Activated T-helper 17 cell treated with anti-CD3 and anti-CD28 coated beads, Interleukin-2, amount 50 U/mL, for 72 hours (primary cell): ENCODE measurements at places on chromosomes 7 and 10. TPM values are rescaled to one million over a fixed set of nuclear protein-coding genes. Genes with fewer than 3 reads are reported as not detected.

The NCF1 gene
- total RNA-seq, result 2.2 TPM

The CWF19L1 gene
- total RNA-seq, result 34.0 TPM

- peak; percentile 72 for ATAC-seq
- H3K4me3 ChIP-seq, result peak overlapping the region; percentile 50
- no peak overlapping the region for H3K27ac ChIP-seq
- no peaks in the 10 kb centered on the region for H3K36me3 ChIP-seq
Observed at GRCh38 chr10:3978761-3979160, 193.8 kb upstream of the KLF6 start.

DNA sequence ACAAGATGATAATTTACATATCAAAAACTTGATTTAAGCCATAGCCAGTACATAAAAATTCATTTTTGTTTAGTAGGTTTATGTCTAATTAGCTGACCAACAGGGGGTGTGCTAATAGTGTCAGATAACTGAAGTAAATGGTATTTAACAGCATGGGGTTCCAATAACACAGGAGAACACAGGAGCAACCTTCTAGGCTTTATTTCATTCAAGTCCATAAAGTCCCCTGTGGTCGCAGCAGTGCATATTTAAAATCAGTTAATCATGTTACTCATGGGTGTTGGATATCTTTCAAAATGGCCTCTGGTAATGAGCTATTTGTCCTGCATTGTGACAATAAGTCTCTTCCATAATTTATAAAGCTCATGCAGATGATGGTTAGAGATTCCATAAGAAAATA, 238.6 kb downstream of the CNTNAP2 start:
- H3K36me3 ChIP-seq, result no peaks in the 10 kb centered on the region
- no peak overlapping the region for H3K27ac ChIP-seq
- H3K4me1 ChIP-seq, result no peaks in the 10 kb centered on the region
- ATAC-seq, result no peak
- H3K4me3 ChIP-seq, result no peak overlapping the region

GRCh38 chr7:2209961-2210323, 22.8 kb downstream of the MAD1L1 start:
- H3K36me3 ChIP-seq, result peaks cover 46% of the 10 kb centered on the region
- H3K27ac ChIP-seq, result no peak overlapping the region
- H3K27me3 ChIP-seq, result no peaks in the 10 kb centered on the region
- ATAC-seq, result no peak
- H3K4me1 ChIP-seq, result no peaks in the 10 kb centered on the region

DNA sequence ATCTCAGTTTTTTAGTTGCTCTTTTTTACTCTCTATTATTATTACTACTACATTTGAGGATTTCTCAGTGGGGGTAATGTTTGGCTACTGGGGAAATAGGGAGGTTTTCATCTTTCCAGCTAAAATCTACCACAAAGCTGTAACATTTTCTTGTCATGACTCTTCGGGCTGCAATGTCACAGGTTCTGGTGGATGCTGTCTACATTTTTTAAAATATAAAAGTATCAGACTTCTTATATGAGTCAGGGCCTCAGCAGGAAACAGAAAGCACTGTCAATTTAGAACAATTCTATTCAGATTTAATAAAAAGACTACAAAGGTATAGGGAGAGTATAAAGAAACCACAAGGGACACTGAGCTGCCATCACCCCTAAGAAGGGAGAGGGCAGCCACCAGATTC, 61.6 kb downstream of the DNAJC12 start:
- no peaks in the 10 kb centered on the region for H3K36me3 ChIP-seq
- H3K27me3 ChIP-seq, result no peaks in the 10 kb centered on the region
- peaks cover 13% of the 10 kb centered on the region for H3K4me1 ChIP-seq
- H3K4me3 ChIP-seq, result no peak overlapping the region
- ATAC-seq, result no peak

DNA sequence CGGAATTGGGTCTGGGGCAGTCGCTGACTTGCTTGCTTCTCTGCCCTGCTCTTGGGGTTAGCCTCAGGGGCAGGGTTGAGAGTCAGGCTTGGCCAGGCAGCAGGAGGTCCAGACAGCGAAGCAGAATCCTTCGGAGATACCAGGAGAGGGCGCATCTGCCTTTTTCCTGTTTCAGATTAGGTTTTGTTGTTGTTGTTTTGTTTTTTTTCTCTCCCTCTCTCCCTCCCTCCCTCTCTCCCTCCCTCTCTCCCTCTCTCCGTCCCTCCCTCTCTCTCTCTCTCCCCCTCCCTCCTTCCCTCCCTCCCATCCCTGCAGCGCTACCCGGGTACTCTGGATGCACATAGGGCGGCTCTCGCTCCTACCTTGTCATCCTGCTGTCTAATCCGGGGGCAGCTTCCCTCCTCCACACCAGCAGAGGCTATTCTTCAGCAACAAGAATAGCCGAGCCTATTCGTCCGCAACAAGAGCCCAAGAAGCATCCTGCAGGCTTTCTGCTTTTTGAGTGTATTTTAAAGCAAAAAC, 758 bp upstream of the OPTN start:
- H3K4me1 ChIP-seq, result peaks cover 30% of the 10 kb centered on the region
- H3K4me3 ChIP-seq, result peak overlapping the region; percentile 94

DNA sequence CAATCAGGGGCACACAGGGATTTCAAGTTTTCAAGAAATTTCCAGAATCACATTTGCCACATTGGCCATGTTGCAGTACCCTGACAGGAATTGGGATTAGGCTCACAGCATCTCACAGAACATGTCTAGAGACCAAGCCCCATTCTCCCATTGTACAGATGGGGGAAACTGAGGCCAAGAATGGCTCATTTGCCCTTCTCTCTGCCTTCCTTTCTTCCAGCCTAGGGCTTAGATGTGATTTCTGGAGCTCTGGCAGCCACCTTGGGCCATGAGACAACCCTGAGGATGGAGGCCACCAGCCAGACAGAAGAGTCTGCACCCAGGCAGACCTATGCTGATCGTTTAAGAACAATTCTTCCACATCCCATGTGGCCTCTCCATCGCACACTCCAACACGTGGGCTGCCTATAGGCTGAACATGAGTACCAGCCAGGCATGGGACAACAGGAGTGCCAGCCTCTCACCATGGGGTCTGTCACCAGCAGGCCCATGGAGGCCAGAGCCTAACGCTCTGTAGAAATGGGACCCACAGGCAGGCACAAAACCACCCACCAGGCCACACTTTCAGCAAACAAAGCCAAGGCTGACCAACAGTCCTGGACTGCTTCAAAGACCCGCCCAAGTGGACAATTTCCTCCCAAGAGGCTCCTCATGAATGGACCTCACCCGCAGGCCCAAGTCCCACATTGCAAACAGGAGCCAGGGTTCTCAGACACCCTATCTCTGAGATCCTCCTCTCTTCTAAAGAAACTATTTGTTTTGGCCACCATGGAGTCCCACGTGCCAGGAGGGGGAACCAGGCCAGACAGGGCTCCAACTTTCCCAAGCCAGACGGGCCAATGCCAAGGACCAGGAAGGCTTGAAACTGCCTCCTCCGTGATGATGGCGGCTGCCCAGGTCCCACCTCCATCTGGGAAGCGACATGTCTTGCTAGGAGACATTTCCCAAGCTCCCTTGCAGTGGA, 20.7 kb downstream of the PDGFA start:
- peaks cover 57% of the 10 kb centered on the region for H3K36me3 ChIP-seq
- no peaks in the 10 kb centered on the region for H3K27me3 ChIP-seq
- no peak for ATAC-seq

- peaks cover 8% of the 10 kb centered on the region for H3K27me3 ChIP-seq
- H3K27ac ChIP-seq, result no peak overlapping the region
- peaks cover 20% of the 10 kb centered on the region for H3K36me3 ChIP-seq
- peaks cover 18% of the 10 kb centered on the region for H3K4me1 ChIP-seq
- H3K4me3 ChIP-seq, result no peak overlapping the region
Observed at GRCh38 chr7:123538189-123538714, 3.9 kb upstream of the IQUB start.

GRCh38 chr10:113552701-113553100, at the start of gene HABP2:
Gene HABP2, plus strand, starts transcription at chr10:113553053. Its CDS starts 69 bp downstream, at chr10:113553122.
- no peaks in the 10 kb centered on the region for H3K36me3 ChIP-seq
- H3K4me3 ChIP-seq, result no peak within 1 kb of the TSS
- H3K4me1 ChIP-seq, result no peaks in the 10 kb centered on the region
- peaks cover 18% of the 10 kb centered on the region for H3K27me3 ChIP-seq
- no peak for ATAC-seq

- H3K27ac ChIP-seq, result no peak overlapping the region
- H3K4me3 ChIP-seq, result no peak overlapping the region
- H3K27me3 ChIP-seq, result peaks cover 9% of the 10 kb centered on the region
- no peak for ATAC-seq
- H3K4me1 ChIP-seq, result no peaks in the 10 kb centered on the region
Observed at GRCh38 chr10:95441547-95441923, 119.6 kb downstream of the SORBS1 start.

DNA sequence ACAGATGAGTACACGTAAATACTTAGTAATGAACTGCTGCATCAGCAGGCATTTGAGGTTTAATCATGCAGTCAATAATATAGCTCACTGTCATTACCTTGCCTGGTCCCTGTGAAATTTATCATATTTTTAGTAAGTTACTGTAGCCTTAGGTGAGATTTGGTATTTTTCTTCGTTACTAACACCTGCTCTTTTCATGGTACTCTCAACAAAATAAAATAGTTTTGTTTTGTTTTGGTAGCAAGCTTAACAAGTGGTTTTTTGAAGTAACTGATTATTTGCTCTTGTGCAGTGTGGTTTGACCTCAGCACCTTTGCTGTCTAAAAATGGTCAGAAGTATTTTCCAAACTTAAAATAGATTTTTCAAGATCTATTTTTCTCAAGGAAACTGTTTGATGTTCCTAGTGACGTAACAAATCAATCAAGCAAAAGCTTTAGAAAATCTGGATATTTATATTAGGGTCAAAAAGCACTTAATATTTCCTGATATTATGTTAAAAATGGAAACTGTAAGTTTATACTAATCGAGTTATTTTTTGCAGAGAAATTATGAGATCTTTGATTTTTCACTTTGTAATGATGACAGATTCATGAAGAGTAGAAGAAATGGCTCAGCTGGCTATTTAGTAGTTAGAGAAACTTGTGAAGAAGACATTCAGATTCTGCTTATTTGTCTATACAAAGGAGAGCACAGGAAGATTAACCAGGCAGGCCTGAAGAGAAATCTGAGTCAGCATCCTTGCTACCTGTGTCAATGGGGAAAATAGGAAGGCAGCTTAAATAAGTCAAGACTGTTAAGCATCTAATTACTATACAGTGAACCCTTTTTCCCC, 21.0 kb upstream of the RPA3 start:
- H3K36me3 ChIP-seq, result no peaks in the 10 kb centered on the region
- H3K27me3 ChIP-seq, result no peaks in the 10 kb centered on the region
- H3K27ac ChIP-seq, result no peak overlapping the region
- H3K4me3 ChIP-seq, result no peak overlapping the region

DNA sequence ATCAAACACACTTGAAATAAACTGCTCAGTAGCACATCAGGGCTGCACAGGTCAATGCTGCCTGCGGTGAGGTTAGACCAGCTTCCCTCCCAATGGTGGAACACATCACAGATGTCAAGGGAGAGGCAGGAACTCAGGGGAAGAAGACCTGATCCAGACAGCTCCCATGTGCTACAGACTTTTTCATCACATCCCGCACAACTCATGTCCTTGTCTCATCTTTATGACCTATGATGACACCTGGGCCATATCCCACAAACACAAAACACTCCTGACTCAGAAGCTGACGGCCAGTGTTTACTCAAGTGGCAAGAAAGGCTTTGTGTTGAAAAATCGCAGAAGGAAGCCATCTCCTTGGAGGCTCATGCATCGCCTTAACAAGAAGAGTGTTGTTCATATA, 91.6 kb downstream of the HTR5A start:
- no peak for ATAC-seq
- H3K36me3 ChIP-seq, result no peaks in the 10 kb centered on the region
- H3K4me3 ChIP-seq, result no peak overlapping the region
- no peaks in the 10 kb centered on the region for H3K4me1 ChIP-seq
- no peak overlapping the region for H3K27ac ChIP-seq

- H3K4me3 ChIP-seq, result peak overlapping the region; percentile 40
- peaks cover 8% of the 10 kb centered on the region for H3K27me3 ChIP-seq
- H3K4me1 ChIP-seq, result peaks cover 24% of the 10 kb centered on the region
- no peak for ATAC-seq
- no peak overlapping the region for H3K27ac ChIP-seq
Observed at GRCh38 chr7:22663721-22664120, 63.3 kb upstream of the IL6 start.

GRCh38 chr7:116316838-116317628, 106.7 kb downstream of the TES start:
- peaks cover 11% of the 10 kb centered on the region for H3K4me1 ChIP-seq
- H3K36me3 ChIP-seq, result no peaks in the 10 kb centered on the region

- no peak overlapping the region for H3K27ac ChIP-seq
- H3K4me3 ChIP-seq, result no peak overlapping the region
- no peak for ATAC-seq
- H3K36me3 ChIP-seq, result no peaks in the 10 kb centered on the region
Observed at GRCh38 chr7:73972614-73973013, 55.4 kb upstream of the ELN start.

DNA sequence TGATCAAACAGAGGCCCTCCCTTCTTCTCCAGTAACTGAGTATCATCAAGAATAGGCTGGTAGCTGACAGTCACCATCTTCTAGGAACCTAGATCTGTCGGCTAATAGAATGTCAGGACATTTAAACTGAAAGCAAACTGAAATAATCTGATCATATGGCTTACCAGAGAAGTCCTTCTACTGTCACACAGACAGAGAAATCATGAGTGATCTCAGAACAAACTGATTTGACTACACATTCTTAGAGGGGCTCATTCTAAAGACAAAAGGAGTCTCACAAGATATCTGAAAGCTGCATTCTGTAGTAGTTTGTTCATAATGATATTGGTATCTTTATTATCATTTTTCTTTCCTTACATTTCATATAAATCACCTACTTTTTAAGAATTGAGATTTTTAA, 130.9 kb upstream of the ADCY1 start:
- no peak overlapping the region for H3K27ac ChIP-seq
- H3K27me3 ChIP-seq, result peaks cover 37% of the 10 kb centered on the region
- no peak overlapping the region for H3K4me3 ChIP-seq
- no peaks in the 10 kb centered on the region for H3K36me3 ChIP-seq
- peaks cover 4% of the 10 kb centered on the region for H3K4me1 ChIP-seq

GRCh38 chr7:405489-406211, 114.0 kb downstream of the PDGFA start:
- H3K36me3 ChIP-seq, result no peaks in the 10 kb centered on the region
- H3K4me3 ChIP-seq, result no peak overlapping the region
- no peak overlapping the region for H3K27ac ChIP-seq
